Hematopoietic multipotent progenitor cell treated with erythropoietin and hydrocortisone succinate and interleukin-3 and kit ligand, for 15 days (in vitro differentiated cells): ENCODE measurements at places on chromosomes 5 and 9.
A peak's percentile ranks its signal among the peaks of the same experiment; 100 is the strongest.

GRCh38 chr5:77167695-77168121 is 42.8 kb upstream of the PDE8B start:
- no peak for DNase-seq

GRCh38 chr5:94524841-94525697 is 93.3 kb downstream of the KIAA0825 start:
- DNase-seq = peak; percentile 33

DNA sequence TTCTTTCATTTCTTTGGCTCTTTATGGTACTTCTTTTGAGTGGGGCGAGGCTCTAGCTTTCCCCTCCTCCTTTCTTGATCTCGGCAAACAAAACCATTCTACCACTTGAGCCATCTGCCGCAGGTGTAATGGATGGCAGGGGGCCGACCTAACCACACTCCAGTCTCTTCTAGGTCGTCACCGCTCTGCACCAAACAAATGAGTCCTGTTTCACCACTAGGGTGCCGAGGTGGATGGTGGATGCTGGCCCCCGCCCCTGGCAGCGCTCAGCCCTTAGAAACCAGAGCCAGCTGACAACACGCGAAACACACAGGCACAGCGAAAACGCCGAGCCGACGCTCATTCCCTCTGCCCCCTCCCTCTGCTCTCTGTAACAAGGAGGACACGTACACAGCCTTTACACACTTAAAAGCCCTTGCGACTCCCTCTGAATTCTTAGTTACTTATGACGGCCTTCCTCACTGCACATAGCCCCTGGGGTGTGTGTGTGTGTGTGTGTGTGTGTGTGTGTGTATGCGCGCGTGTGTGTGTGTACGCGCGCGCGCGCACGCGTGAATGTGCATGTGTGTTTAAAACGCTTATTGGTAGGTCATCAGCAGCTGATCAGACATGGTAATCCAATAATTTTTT is 199.4 kb downstream of the MEF2C start:
- DNase-seq = no peak

DNA sequence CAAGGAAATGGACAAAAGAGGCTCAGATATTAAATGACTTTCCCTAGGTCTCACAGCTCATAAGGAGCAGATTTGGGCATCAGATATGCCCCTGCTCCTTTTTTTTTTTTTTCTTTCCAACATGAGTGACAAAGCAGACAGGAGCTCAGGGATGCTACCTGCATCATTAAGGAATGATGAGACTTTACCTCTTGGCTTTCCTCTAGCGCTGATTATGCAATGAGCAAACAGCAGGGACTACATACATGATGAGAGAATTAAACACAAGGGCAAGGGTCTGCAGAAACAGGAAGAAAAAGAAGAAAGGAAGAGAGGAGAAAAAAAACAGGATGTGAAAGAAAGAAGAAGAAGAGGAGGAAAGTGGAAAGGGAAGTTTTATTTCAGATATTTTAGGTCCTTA is 179.9 kb downstream of the PPP2R2B start:
- DNase-seq = no peak

GRCh38 chr9:134396825-134397224 is 70.6 kb downstream of the RXRA start:
- no peak for DNase-seq

- DNase-seq = no peak
Measured at GRCh38 chr5:40743771-40744170, 12.0 kb downstream of the TTC33 start.

DNA sequence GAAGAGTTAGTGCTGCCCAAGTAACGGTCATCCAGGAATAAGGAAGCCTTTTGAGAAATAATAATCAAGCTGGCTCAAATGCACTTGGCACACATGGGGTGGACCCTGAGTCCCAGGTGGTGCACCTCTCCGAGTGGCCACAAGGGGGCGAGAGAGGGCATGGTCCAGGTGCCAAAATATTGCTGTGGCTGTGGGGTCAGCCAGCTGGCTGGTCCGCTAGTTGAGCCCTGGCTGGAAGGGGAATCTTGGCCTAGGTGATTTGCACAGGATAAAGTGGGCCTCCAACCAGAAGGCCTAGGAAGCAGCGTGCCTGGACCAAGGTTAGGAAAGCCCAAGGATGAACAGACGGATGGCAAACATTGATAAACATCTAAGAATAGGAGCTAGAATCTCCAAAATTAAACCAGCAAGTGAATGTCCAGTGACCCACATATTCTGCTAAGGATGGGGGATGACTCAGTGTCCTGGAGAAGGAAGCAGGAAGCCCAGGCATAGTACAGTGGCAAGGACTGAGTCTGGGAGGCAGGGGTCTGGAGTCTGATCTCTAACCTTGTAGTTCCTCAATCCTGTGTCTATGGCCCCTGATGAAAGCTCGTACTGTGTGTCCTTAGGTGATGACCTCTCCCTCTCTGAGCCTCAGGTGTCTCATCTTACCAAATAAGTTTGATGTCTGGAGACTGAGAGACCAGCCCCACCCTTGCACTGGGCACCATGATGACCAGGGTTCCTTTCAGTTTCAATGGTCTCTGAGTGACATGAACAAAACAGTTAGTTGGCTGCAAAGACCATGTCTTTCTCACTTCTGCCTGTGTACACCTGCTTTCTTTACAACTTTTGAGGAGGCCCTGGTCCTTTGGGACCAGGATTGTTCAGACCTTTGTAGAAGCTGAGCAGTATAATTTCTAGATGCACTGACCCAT is 19.2 kb upstream of the SHB start:
- peak; percentile 71 for DNase-seq

DNA sequence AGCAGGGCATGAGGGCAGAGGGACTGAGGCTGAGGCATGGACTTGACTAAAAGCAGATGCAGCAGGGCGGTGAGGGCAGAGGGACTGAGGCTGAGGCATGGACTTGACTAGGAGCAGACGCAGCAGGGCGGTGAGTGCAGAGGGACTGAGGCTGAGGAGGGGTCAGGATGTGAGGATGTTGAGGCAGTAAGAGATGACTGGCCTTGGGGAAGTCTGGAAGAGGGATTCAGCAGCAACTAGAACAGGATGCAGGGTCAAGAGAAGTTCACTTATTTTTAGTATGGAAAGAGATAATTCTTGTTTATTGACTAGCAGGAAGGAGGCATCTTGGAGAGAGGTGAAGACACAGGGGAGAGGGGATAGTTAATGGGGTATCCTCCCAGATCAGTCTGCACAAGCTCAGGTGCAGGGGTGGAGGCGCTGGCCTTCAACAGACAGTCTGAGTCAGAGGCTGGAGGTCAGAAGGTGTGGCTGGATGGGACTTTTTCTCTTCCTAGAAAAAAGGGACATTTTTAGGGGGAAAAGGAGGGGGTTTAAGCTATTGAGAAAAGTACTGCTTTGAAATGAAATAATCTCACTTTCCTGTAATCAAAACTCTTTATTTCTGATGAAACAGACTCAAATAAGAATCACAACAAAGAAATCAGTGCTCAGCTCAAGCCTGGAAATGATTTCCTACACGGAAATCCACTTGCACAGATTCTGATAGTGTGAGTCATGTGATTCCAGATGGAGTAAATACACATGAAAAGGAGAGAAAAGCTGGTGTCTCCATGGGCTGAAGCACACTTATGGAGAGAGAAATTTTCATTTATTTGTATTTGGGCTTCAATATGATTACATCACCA is 130.9 kb downstream of the PALM2AKAP2 start:
- no peak for DNase-seq

DNA sequence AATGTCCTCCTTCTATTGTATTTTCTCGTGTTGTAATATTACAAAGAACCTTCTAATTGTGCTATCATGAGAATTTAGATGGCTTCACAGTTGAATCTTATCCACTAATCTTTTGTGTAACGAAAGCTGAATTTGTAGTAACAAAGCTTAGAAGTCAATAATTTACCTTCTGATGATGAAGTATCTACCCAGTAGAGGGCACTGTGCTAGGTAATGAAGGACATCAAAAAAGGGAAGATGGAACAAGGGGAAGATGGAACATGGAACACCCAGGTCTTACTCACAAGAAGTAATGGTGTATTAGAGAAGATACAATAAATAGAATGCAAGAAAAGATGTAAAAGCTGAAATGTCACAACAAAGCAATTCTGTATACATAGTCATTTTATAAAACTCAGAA is 131.0 kb upstream of the CCNG1 start:
- peak; percentile 8 for DNase-seq

GRCh38 chr9:111890334-111890733 is 6.3 kb upstream of the UGCG start:
- DNase-seq = no peak

GRCh38 chr5:67053229-67053628 is 143.4 kb downstream of the CD180 start:
- no peak for DNase-seq

GRCh38 chr9:112665347-112665746 is 52.6 kb downstream of the INIP start:
- no peak for DNase-seq

- DNase-seq = no peak
Measured at GRCh38 chr5:90226433-90227099, 183.0 kb downstream of the CETN3 start.

DNA sequence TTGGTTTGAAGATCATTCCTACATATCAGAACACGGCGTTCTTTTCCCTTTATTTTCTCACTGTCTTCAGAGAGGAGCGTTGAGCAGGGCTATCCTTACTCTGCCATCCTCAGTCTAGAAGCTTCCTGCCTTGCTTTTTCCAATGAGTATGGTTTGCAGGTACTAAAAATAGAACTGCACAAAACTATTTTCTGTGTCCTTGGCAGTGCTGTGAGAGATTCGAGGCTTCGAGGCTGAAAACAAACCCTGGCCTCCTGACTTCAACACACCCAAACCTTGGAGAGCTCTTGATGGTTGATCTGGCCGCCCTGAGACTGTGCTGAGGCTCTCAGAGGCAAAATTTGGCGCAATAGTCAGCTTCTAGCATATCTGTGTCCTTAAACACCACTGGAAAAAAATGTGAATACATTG is 78.9 kb downstream of the GOLPH3 start:
- no peak for DNase-seq

GRCh38 chr5:74316064-74316603 is 324.4 kb downstream of the ENC1 start:
- no peak for DNase-seq

DNA sequence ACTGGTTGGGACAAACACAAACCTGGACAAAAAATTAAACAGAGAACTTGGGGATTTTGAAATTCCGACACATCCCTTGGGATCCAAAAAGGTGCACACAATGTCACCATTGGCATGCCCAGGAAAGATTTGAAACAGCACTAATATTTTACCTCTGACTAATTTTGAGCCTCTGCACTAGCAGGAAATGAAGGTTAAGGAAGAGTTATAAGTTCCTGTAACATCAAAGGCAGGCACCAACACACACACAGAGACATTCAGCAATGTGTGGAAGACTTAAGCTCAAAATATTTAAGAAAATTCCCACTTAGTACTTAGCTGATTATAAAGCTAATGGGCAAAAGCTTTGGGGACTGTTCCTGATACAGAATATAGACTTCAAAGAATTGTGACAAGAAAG is 247.0 kb downstream of the CDH9 start:
- DNase-seq = no peak

DNA sequence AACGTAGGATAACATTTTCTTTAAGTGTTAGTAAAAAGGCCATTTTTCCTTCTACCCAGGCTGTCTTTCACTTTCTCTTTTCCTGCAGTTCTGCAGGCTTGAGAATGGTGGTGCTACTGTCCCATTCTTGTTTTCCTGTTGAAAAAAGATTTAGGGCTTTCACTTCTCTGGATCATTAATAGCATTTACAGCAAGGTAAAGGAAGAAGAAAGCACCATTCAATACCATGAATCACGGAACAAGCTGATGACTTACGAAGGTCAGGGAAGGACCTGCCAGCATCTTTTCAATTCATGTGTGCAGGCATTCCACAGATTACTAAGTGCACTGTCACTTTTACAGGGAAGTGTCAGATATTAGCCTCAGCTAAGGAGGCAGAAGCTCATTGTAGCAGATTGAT is 292.8 kb downstream of the YTHDC2 start:
- no peak for DNase-seq

DNA sequence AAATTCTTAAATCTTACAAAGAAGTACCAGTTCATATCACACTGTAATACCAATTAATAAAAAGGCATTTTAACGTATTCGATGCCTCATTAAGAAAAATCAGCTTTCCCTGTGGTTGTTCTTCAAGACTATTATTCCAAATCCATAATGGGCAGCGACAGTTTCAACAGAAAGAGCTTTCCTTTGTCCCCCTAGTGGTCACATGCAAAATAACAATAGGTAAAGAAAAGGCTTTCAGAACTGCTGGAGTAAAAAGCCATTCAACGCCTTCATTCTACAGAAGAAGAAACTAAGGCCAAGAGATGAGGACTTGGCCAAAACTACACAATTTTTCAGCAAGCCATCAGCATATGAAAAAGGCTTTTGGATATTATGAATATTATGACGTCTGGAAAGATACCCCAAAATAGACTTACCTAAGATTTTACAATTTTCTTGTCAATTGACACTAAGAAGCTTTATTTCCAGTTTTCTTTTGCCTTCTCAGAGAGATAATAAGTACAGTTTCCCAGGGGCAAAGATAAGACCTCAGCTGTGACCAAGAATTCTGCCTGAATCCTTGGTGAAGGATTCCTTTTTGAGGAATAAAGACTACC is 6.7 kb upstream of the CDH6 start:
- peak; percentile 25 for DNase-seq

GRCh38 chr9:110048976-110049698 is 158.8 kb downstream of the C9orf152 start:
- no peak for DNase-seq

DNA sequence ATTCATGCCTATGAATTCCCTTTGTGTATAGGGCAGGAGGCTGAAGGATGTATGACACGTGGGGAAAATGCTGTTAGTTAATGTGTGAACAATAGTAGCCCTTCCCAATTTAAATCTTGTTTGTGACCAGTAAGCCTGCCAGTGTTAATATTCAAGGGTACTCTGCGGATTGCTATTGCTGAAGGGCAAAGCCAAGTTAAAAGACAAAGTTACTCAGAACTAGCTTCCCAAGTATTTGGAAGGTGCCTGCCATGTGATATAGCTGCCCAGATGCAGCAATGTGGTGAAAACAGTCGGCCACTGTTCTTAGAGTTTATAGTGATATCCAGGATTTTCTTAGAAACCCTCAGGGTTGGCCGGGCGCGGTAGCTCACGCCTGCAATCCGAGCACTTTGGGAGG is 34.6 kb downstream of the MARVELD2 start:
- DNase-seq = no peak

DNA sequence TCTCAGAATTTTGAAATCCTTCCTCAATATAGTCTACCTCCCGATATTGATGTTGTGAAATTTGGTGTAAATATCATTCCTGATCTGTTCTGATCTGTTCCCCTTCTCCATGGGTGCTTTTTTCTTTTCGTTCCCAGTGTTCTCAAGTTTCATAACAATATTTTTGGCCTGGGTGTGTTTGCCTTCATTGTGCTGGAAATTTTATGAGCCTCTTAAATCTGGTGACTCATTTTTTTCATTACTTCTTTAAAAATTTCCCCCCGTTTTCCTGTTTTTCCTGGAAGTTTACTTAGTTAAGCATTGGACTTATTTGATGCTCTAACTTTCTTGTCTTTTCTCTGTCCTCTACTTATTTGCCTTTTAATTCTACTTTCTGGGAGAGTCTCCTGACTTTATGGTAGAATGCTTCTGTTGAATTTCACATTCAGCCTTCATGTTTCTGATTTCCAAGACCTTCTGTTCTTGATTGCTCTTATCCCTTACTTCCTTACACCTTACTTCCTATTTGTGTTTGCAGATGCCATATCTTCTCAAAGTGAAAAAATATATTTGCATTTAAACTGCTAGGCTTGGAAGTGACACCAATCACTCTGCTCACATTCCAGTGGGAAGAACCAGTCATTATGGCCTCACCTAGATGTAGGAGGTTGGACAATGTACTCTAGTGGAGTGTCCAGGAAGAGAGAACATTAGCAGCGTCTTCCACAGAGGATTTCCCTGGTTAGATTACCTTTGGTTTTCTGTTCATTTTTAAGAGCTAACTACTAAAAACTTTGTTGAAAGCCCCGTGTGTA is 441.9 kb downstream of the ARHGEF28 start:
- DNase-seq = no peak

GRCh38 chr5:175810457-175810856 is 60.9 kb upstream of the CPLX2 start:
- no peak for DNase-seq
